ENCODE measurements at places on chromosomes 1 and 21.

DNA sequence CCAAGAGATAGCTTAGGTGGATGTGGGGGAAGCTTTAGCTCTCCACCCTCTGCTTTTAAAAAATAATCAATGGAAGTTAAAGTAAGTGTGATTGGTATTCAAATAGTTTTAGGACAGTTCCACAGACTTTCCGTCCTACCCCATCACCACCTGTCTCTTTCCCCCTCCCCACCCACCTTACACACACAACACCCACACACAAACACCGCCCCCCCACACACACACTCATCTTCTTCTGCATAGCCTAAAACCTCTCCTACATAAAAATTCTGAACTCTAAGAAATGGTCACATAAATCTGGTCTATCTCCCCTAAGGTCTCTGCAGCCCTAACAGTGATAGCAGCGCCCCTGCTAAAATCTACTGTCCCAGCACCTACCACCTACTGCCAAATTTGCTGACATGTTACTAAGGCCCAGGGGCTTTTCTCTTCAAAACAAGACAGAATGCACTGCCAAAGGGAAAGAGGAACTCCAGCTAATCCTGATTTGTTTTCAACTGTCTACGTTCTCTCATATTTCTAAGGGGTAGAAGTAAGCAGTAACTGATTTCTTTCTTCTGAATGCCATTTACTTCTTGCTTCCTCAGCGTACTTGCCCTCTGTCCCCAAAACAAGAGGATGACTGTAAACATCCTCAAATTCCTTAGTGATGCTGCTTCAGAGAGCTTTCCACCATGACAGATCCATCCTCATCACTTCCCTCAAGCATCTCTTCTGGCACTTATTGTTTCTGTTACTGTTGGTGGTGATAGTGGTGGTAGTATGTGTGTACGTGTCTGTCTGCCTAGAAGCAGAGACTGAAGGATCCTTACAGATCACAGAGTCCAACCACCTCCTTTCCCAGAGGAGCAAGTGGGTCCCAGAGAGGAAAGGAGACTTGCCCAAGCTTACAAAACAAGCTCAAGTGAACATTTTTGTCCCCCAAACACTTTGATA, 56.8 kb downstream of the LUZP1 start:
- no peak for DNase-seq

DNA sequence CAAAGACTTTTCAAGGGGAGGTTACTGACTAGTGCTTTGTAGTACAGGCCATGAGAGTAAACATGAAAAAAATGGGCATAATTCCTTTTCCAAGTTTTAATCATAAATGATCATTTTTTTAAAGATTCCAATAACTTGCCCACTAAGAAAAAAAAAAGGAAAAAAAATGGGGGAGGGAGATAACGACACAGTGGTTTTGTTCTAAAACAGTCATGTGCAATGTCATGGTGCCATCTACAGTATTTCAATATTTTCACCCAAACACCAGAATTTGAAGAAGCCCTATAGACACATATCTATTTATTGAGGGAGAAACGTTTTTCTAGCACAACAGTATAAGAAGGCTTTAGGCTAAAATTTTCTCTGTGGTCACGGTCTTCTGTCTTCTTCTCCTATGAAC, 250.2 kb downstream of the LTN1 start:
- no peak for DNase-seq

DNA sequence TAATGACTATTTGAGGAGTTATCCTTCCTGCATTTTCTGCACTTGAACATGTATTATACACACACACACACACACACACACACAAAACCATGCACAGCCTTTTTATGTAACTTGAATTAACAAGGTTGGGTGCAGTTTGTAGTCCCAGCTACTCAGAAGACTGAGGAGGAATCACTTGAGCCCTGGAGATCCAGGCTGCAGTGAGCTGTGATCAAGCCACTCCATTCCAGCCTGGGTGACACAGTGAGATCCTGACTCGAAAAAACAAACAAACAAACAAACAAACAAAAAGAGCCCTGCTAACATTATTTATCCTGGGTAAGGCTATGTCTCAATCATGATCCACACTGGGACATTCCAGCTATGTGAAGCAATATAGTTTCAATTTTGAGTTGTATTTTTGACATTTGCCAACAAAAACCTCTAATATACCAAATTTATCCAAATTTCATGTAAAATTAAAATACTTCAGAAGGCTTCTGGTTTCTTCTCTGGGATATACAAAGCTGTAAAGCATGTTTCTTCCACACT, 156.8 kb downstream of the NTPCR start:
- DNase-seq: peak; percentile 24

GRCh38 chr1:100308777-100309176, 42.8 kb downstream of the RTCA start:
- no peak for DNase-seq

DNA sequence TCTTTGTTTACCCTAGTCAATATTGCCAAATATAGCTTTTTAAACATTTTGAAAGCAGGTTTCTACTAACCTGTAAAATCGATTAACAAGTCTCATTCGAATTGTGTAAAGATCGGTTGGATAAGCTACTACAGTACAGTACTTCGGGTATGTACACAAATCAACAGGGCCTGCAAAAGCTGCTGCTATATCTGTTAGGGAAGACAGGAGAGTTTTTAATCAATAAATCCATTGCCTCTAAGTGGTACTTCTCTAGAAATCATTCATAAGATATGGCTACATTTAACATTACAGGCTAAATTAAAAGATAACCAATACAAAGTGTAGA, 34.8 kb upstream of the PSMG1 start:
- no peak for DNase-seq

DNA sequence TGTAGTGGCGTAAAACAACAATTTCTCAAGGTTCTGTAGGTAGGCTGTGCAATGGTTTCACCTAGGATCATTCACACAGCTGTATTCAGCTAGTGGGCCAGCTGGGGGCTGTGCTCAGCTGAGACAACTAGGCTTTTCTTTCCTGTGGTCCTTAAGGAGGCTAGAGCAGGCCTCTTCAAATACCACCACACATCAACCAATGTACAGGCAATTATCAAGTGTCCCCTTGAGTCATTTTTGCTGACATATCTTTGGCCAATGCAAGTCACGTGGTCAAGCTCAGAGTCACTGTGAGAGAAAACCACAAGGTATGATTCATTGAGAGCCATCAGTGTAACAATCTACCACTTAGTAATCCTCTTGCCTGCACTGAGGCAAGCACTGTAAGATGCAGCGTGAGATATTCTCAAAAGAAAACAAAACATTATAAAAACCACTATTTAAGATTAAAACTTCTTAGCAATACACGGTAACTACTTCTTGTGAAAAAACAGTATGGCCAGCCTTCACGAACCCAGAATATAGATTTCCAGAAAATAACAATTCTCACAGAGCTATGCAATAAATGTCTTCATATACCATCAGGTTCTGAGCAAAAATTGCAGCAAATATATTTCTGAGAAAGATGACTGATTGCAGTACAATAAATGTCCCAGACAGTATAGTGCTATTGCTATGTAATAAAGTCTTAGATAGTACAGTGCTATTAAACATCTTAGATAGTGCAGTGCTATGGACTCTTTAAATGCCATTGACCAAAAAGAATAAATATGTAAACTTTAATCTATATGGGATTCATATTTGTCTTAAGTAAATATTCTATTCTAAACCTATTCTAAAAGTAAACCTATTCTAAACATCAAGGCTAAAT, 55.3 kb downstream of the NME7 start:
- peak; percentile 95 for DNase-seq

- DNase-seq: no peak
These were observed 61.5 kb upstream of the RAB4A start for GRCh38 chr1:229209386-229209785.

- peak; percentile 93 for DNase-seq
These were observed 74.1 kb downstream of the CD46 start for GRCh38 chr1:207825719-207826556.

DNA sequence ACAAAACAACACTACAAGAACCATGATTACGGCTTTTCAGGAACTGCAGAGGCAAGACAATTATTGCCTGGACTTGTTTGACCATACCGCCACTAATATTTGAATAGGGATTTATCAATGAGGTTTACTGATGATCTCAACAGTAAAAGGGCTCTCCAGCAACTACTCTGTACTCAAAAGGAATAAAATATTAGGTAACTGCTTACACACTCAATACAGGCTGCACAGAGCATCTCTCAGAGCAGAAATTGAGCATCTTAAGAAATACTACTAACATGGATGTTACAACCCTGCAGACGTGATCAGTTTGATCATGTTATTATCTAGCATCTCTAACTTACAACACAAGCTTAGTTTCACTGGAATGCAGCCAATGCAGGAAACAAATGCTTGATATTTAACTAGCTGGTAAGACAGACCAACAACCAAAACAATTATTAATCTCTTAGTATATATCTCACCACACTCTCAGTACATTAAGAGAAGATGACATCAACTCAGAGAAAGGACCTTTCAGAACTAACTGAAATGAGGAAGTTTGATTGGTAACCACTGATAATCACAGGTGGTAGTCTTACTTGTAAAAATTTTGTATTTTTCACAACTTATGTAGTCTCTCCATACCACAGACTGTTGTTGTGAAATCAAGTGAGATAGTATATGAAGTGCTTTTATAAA, 52.2 kb downstream of the PUM1 start:
- peak; percentile 86 for DNase-seq

- DNase-seq: no peak
These were observed 1043.2 kb downstream of the BRINP3 start for GRCh38 chr1:189434461-189434860.

- no peak for DNase-seq
These were observed 38.5 kb upstream of the SLC19A1 start for GRCh38 chr21:45580576-45581321.

- DNase-seq: peak; percentile 98
These were observed 17.1 kb downstream of the TEX35 start for GRCh38 chr1:178530037-178530402.

DNA sequence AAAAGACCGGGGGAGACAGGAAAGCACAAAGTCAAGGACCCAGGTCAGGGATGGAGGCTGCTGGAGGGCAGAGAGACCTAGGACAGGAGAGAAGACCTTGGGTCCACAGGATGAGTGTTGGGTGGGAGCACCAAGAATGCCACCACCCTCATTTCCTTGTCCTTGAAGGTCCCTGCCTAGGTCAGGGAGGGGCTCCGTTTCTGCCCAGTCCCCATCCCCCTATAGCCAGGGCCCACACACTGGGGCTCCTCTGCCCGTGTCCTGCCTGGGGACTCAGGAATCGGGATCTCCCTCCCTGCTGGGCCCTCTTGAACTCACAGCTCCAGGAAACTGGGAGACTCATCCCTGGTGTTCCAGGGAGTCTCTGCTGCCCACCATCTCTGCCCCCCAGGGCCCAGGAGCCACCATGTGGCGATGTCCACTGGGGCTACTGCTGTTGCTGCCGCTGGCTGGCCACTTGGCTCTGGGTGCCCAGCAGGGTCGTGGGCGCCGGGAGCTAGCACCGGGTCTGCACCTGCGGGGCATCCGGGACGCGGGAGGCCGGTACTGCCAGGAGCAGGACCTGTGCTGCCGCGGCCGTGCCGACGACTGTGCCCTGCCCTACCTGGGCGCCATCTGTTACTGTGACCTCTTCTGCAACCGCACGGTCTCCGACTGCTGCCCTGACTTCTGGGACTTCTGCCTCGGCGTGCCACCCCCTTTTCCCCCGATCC, 584 bp downstream of the TINAGL1 start:
- DNase-seq: peak; percentile 13

DNA sequence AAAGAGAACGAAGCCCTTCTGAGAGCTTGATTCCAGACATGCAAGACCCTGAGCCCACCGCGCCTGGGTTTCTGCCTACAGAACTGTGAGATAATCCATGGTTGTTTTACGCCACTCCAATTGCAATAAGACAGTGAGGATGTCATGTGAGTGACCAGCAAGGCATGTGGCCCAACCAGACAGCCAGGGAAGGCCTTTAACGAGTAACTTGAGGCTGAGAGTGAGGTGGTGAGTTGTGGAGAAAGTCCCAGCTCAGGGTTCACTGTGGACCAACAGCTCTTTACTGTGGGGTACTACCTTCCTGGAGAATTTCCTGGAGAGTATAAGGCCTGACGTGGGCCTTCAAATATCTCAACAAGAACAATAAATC, 153.9 kb downstream of the ETS2 start:
- DNase-seq: peak; percentile 50

- DNase-seq: no peak
These were observed 61.6 kb upstream of the PRDX6 start for GRCh38 chr1:173415490-173415889.

- no peak for DNase-seq
These were observed 2.6 kb downstream of the SYPL2 start for GRCh38 chr1:109468903-109469302.

DNA sequence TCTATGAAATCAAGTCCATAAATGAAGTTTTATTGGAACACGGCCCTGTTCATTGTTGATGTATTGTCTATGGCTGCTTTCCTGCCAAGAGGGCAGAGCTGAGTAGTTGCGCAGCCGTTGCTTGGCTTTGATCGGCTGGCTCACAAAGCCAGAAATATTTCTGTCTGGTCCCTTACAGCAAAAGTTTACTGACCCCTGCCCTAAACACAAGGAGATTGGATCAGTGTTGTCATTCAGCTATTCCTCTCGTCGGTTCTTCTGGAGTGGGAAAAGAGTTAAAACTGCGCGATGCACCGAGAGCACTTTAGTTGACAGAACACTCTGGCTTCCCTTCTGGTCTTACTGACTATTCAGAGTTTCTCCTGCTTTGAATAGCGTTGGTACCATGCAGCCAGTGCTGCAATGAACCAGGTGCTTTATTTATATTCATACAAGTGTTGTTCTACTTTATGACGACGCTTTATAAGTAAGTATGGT, 868 bp downstream of the ZBTB40 start:
- peak; percentile 31 for DNase-seq

- no peak for DNase-seq
These were observed 21.6 kb downstream of the PTGFRN start for GRCh38 chr1:116931016-116931918.

DNA sequence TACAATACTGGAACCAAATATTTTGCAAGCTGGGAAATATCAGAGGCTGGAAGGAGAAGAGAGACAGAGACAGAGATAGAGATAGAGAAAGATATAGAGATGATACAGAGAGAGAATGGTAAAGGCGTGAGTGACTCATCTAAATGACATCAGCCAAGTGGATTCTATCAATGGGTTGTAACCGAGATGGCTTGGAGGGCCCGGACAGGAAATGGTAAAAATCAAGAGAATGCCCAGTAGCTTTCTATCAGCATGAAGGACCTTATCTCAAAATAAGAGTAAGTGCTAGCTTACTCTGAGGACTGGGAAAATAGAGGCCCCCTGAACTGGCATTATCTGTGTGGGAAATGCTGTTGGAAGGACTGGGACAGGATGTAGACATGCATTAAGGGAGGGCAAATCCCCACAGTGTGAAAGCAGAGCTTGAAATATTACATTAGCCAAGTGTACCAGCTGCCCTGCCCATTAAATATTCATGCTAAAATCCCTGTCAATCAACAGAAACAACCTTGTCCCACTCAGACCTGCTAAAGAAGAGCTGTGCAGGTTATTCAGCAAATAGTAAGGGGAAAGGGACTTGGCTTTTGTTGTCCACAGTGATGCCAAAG, 76.6 kb upstream of the ZNF644 start:
- peak; percentile 57 for DNase-seq

DNA sequence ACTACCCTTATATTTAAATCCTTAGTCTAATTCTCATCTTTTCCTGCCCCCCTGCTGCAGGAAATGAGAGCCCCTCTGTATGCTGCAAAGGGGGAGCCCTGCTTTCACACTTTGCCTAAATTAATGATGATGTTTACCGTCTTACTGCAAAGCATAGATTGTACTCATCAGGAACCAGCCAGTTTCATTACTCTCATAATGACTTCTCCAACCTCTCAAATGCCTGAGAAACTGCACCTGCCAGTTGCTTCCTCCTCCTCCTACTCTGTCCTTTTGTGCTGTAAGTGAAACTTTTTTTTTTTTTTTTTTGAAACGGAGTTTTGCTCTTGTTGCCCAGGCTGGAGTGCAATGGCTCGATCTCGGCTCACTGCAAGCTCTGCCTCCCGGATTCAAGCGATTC, 101.7 kb downstream of the ADSS2 start:
- DNase-seq: no peak

All from kidney tubule cell (primary cell).